Activated CD4-positive, alpha-beta T cell treated with anti-CD3 and anti-CD28 coated beads, Interleukin-2, amount 50 U/mL, for 1 hour (primary cell): ENCODE measurements at places on chromosomes 13 and 19.

GRCh38 chr19:18232540-18233223 lies 6.4 kb upstream of the PDE4C start:
- DNase-seq, result no peak

GRCh38 chr19:10816691-10817090 lies 19.3 kb downstream of the TMED1 start:
- DNase-seq, result no peak

GRCh38 chr13:91346062-91346461 lies 1.4 kb upstream of the MIR17HG start:
- no peak for DNase-seq

DNA sequence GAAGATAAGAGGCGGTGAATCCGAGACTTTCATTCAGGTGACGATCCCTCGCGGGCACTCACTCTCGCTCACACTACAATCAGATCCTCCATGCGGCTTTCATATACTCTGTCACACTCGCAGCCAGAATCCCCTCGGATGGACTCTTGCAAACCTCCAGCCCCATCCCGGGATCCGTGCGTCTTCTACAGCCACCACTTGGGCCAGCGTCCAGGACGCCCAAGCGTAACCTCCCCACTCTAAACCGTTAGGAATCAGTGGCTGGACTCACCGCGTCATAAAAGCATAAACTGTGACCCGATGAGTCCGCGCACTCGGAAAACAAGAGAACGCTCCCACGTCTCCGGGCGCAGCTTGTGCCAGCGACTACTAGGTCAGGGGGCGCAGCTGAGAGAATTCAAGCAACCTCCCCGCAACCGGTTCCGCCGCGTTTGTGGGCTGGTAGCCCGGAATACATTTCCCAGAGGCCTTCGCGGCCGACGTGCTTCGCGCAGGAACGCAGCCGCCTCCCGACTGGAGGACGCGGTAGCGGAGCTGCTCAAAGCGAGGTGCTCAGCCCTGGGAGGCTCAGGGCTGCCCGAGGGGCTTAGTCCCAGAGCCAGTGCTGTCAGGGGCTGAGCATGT lies 27.6 kb downstream of the ZNF607 start:
- DNase-seq, result peak; percentile 71

DNA sequence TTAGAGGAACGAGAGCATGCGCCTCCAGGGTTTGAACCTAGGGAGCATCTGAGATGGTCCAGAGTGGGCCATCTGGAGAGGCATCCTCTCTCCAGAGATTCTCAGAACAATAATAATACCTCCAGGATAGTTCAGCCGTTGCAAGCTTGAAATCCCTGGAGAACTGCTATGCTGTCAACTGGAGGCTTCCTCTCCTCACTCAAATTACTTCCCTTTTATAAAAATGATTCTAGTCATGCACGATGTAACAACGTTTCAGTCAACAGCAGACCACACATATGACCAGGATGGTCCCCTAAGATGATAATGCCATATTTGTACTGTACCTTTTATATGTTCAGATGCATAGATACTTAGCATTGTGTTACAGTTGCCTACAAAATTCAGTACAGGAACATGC lies 108.7 kb downstream of the SHISA2 start:
- no peak for DNase-seq

DNA sequence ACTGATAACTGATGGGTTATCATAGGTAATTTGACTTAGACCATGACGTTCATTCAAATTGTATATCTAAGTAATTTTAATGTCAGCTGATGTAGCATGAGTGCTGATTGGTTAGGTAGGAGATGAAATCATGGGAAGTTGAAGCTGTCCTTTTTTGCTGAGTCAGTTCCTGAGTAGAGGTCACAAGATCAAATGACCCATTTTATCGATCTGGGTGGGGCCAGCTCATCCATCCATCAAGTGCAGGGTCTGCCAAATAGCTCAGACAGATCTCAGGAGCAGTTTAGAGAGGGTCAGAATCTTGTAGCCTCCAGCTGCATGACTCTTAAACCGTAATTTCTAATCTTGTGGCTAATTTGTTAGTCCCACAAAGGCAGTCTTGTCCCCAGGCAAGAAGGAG lies 35.3 kb upstream of the CD177 start:
- no peak for DNase-seq

GRCh38 chr19:58570770-58571574 lies 2.2 kb downstream of the MZF1 start:
- no peak for DNase-seq

DNA sequence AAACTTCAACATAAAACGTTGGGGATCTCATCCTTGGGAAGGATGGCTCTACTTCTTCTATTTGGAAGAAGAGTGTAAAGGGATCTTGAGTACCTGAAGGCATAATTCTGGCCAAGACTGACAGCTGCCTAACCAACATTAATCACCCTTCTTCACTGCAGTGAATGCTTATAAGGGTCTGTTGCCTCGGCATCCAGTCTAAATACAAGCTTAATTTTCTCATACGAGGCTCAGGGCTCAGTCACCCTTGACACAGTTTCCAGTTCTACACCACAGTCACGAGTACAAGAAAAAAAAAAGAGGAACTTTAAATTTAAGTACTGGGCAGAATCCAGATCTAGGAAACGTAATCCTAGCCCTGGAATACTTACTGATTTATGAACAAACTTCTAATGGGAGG lies 9.0 kb downstream of the FPR3 start:
- no peak for DNase-seq

GRCh38 chr19:44142059-44142433 lies 692 bp downstream of the ZNF234 start:
- no peak for DNase-seq

DNA sequence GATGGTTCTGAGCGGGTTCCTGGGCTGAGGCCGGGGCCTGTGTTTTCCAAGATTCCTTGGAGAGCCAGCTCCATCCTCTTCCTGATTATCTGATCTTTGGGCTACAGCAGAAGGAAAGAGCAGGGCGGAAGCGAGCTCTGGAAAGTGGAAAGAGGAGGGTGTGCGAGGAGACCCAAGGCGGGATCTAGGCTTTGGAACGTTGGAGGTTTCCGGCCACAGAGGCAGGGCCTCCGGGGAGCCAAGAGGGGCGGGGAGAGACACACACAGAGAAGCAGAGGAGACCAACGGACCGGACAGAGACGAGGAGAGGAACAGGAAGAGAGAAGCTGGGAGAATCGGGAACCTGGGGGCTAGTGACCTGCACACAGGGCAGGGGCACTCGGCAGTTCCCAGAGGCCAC lies at the start of gene CLEC11A:
TSS of gene CLEC11A (plus strand) at position 296 of the 400 bp plus-strand sequence. CDS start 162 bp downstream, outside the sequence.
- no peak for DNase-seq

- DNase-seq, result no peak
These were observed 67.0 kb upstream of the SERP2 start for GRCh38 chr13:44306371-44307192.

- peak; percentile 46 for DNase-seq
These were observed 1.3 kb downstream of the BICRA start for GRCh38 chr19:47609906-47610894.

DNA sequence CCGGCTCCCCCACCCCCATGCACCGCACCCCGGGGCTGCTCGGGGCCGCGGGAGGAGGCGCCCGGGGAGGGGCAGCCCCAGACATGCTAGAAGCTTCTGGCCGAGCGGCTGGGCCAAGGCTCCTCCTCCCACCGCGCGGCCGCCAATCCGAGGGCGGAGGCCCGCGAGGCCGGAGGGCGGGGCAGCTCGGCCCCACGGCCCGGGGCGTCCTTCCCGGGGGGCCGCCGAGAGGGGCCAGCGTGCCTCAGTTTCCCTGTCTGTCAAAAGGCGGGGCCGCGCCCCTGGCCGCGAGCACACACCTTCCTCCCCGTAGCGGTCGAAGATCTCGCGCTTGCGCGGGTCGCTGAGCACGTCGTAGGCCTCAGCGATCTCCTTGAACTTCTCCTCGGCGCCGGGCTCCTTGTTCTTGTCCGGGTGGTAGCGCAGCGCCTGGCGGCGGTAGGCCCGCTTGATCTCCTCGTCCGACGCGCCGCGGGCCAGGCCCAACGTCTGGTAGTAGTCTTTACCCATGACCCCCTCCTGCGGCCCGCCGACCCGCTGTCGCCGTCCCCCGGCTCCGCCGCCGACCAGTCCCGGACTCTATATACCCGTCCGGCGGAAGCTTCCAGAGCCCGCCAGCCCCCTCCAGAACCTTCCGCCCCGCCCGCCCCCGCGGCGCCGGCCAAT lies at the start of gene DNAJB1:
TSS of gene DNAJB1 (minus strand) at position 558 of the 666 bp plus-strand sequence. CDS start at position 510, 48 bp downstream.
- peak; percentile 37 for DNase-seq

DNA sequence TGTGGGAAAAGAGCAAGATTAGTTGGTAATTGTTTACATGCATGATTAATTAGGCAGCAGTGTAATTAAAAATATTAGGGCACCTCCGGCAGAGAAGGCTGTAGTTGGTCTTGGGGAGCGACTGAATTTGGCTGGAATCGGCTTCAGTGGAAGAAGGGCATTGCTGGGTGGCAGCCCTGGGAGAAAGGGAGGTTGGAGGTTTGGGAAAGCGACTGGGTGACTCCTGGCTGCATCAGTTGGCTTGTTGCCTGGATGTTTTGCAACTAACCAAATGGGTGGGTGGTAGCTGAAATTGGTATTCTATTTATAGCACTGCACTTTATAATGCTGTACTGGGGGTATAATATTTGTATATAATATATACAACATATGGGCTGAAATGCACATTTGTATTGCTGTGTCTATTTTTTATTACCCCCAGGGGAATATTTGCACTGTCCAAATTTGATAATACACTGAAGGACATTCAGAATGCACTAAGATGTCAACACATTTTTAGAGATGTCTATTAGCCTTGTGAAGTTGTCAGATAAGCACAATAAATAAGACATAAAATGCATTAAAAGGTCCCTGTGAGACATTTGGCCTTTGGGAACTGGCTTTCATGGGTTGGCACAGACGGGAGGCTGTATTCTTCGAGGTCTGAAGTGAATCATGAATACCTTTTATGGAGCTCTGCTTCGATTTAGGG lies 1.7 kb downstream of the B3GLCT start:
- DNase-seq, result no peak

DNA sequence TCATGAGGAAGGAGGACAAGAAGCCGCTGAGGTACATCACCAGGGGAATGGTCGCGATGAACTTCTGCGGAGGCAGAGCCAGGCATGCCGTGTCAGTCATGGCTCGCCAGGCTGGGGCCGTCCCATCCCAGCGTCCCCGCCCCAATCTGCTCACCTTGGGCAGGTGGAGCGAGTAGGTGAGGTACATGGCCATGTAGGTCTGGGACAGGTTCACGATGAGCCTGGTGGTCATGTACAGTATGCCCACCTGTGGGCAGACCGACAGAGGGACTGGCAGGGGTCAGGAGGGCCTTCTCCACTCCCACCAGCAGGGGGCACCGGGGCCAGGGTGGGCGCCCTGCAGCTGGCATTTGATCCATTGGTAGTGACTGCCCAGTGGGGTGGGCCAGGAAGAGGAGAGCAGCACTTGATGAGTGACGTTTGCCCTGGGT lies 8.3 kb downstream of the TEKTIP1 start:
- peak; percentile 22 for DNase-seq

DNA sequence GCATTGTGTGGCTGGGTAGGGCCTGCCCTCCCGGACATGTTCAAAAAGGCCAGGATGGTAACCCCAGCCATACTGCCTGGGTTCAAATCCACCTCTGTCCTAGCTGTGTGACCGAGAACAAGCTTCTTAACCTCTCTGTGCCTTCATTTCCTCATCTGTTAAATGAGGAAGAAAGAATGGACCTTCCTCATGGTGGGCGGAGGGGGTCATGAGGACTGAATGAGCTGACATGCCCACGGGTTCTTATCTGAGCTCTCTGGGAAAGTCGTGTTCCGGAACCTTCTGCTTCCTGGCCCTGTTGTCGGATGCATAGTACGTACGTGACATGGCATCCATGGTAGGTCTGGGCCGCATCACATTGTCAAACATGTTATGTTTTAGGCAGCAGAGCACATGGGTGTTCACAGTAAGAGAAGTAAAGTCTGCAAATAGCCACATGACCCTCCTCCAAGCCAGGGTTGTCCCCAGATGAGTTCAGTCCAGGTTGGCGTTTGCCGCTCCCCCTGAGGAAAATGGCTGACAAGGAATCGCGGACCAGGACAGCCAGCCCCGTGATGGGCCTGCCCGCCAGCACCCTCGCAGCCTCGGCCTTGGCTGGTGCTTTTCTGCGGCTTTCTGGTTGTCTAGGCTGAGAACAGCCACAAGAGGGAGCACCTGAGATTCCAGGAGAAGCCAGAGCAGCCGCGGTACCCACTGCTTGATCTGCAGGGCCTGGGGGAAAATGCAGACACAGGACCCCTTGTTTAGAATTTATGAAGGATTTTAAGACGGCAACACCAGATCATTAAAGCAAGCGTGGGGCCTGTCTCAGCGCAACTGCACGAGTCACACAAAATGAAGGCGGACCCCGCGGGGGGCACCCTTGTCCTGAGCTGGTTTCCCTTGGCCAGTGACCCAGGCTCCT lies 2.4 kb upstream of the NTN5 start:
- peak; percentile 69 for DNase-seq

GRCh38 chr13:59898066-59898465 lies 265.7 kb downstream of the DIAPH3 start:
- DNase-seq, result no peak

DNA sequence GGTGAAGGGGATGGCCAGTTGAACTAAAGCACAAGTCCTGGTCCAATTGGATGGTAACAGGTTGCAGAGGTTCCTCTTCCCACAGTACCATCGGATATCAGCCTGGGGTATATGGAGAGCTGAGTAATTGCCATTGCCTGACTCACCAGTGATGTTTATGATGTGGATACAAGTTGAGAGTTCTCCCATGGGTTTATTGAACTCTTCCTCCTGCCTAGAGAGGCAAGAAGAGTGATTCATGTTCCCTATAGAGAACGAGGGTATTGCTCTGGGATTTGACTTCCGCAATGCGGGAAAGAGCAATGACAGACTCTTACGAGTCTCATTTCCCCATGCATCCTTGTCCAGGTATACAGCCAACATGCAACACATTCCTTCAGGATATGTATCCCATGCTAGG lies 111.3 kb upstream of the PCDH9 start:
- no peak for DNase-seq

GRCh38 chr13:23467932-23468278 lies 34.4 kb upstream of the SACS start:
- no peak for DNase-seq

DNA sequence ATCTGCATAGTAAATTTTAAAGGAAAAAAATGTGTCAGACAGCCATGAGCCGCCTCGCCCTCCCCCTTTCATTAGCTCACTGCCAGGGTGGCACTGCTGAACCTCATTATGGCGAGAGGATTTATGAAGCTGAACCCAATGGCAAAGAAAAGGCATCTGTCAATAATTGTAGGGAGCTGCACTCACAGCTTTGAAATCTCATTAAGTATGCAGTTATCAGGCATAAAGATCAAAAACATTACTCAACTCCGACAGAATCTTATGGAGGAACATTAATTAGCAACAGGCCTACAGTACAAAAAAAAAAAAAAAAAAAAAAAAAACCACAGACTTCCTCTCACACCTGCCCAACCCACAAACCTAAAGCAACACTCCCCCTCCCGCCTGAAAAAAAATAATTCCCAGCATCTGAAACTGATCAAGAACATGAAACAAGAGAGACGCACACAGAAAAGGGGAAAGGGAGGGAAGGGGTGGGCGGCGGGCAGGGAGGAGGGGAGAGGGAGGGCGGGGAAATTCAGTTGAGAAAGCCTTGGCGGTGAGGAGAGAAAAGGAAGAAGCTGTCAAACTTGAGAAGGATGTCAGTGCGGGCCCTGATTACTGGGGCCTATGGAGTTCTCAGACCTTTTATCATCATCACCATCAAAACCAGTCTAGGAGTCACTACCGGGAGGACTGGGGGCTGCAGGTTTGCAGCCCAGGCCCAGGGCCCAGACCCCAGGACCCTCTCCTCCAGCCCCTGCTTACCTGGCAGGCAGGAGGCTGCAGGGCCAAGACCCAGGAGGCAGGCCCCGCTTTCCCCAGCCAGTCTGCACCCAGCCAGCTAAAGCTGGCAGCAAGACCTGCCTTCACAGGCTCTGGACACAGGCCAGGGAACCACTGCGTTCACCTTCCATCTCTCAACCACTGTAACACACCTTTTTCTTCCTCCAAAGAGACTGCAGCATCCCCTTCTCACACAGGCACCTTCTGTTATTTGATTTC lies 8.9 kb downstream of the TSHZ3 start:
- DNase-seq, result no peak
